ENCODE measurements at places on chromosomes 6 and 20.

- no peak for DNase-seq
Measured at GRCh38 chr6:169967687-169968086, 216.3 kb downstream of the ERMARD start.

DNA sequence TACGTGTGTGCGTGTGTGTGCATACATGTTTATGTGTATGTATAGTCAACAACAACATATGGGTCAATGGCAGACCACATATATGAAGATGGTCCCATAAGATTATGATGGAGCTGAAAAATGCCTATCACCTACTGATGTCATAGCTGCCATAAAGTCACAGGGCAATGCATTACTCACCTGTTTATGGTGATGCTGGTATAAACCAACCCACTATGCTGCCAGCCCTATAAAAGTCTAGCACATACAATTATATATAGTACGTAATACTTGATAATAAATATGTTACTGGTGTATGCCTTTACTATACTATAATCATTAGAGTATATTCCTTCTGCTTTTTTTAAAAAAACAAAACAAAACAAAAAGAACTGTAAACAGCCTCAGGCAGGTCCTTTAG, 148.4 kb upstream of the ARID1B start:
- DNase-seq, result no peak

GRCh38 chr6:137465378-137466009, 28.7 kb downstream of the OLIG3 start:
- no peak for DNase-seq

DNA sequence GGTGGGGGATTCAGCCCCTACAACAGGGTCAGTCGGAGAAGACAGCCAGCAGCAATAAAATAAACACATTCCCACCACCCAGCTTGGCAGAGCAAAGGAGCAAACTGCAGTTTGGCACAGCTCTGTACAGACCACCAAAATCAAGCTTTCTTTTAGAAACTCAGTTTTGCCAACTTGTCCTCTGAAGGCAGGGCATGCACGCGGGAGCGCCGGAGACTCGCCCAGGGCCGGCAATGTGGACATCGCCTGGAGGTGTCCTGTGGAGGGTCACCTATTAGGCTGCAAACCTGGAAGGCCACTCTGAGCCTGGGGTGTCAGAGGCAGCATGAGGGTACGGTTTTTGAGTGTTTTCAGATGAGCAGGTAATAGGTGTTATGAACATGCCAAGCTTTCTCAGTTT, 34.7 kb downstream of the TMEM242 start:
- no peak for DNase-seq

DNA sequence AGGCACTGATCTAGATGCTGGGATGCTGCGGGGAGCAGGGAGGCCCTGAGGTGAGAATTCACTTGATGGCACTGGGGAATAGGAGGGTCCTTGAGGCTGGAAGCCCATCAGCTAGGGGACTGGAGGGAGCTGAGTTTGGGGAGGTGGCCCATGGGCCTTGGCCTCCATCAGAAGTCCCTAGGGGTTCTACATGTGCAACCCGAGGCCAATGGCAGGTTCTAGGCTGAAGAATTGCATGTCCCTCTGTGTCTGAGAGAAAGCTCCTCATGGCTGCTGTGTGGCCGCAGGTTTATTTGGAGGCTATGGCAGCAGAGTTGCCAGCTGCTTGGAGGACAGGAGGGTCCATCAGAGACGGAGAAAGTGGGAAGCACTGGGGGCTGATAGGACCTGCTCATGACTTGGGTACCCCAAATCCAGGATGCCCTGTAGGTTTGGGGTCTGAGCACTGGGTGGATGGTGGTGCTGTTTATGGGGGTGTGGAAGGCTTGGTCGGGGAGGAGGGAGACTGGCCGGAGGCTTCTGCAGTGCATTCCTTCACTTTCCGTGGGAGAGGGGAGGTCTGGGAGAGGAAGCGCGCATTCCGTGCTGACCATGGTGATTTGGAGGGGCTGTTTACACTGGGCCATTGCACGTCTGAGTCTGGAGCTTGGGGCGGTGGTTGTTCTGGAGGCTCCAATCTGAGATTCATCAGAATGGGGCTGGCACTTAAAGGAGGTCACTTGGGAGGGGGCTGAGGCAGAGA, 24.8 kb upstream of the PHACTR3 start:
- no peak for DNase-seq

DNA sequence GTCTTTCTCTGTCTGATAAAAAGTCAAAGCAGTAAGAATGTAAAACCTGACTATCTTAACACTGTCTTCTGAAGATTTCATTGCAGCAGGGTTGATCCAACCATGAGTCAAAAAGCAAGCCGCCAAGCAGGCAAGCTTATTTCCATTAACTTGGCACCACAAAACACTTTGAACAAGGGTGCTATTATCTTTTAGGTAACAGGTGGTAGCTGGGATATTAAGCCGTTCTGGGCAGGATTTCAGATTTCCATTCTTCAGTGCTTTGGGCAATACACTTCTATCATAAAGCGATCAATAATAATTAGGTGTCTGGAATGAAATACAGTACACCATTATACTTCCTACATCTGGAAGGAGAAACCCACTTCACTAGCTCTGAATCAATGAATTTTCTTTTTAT, 181.9 kb downstream of the TBC1D7 start:
- no peak for DNase-seq

- no peak for DNase-seq
Measured at GRCh38 chr6:88089708-88090107, 42.1 kb downstream of the SPACA1 start.

DNA sequence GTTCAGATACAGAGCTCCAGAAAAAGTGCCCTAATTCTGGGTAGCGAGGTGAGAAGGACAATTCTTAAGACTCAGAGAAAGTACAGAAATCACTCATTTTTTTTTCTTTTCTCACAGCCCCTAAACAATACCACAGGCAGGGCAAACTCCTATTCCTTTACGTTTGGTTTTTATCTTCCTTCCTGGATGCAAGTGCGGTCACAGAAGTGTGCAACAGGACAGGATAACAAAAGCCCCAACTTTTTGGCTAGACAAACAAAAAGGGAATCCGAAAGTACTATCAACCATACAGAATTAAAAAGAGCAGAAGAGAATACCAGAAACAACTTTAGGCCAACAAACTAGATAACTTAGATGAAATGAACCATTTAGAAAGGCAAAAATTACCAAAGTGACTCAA, 18.4 kb upstream of the BEND6 start:
- no peak for DNase-seq

GRCh38 chr20:17648791-17649730, 33.0 kb downstream of the RRBP1 start:
- no peak for DNase-seq

DNA sequence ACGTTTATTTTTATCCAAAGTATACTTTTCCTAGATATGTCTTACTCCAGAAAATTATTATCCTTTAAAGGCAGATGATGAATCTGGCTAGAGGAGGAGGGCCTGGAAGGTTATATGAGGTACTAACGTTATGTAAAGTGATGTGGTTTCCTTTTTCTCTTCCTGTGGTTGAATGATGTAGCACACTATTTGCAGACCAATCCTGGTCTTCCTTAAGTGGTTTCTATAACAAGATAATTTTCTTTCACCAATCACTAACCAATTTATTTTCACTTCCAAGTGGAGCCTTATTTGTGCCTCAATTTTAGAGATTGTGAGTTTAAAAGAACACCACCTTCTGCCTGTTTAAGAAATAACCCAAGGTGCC, 154.6 kb upstream of the SOX4 start:
- no peak for DNase-seq

- no peak for DNase-seq
Measured at GRCh38 chr20:59577037-59577808, 27.1 kb upstream of the PHACTR3 start.

DNA sequence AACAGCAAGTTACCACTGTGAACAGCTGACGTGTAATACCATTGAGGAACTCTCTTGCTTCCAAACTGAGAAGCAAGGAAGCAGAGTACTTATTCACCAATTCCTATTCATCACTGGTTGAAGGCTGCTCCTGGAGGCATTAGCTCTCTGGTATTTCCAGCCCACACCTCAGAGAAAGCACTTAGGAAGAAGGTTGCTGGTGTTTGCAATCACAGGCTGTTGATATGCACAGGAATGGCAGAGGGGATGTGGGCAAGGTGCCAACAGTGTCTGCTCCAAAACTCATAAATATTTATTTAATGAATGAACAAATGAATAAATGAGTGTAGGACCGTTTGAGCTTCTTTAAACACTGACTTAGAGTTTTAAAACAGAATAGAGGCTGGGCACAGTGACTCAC, 6.9 kb upstream of the RRBP1 start:
- DNase-seq, result no peak

DNA sequence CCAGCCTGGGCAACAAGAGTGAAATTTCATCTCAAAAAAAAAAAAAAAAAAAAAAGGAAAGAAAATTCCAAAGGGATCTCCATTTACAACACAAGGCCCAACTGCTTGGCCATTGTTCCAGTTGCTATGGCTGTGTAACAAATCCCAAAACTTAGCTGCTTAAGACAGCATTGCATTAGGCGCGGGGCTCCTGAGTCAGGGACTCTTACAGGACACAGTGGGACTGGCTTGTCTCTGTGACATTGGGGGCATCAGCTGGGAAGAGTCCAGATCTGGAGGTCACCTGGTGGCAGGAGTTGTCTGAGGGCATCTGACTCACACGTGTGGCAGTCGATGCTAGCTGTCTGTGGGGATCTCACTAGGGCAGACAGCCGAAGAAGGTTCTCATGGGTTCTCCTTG, 35.6 kb downstream of the TTLL9 start:
- DNase-seq, result no peak

- no peak for DNase-seq
Measured at GRCh38 chr6:45375449-45375848, 2.3 kb downstream of the SUPT3H start.

GRCh38 chr20:3616250-3616649, 46.9 kb downstream of the GFRA4 start:
- no peak for DNase-seq

DNA sequence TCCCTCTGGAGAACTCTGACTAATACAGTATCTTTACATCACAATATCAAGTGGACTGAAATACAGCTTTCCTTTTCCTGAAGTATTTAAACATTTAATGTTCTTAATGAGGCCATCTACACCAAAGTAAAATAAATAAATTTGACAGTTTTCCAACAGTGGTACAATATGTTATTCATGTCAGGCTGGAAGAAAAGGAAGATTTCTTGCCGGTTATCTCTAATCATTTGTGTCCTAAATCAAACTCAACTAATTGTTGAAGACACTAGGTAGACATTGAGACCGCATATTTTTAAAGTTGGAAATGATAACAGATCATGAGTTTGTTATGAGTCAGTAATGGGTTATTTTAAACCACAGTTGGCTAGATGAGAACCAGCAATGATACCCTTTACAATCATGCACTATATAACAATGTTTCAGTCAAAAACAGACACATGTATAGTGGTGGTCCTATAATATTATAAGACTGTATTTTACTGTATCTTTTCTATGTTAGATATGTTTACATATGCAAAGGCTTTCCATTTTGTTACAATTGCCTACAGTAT, 241.6 kb downstream of the LMBRD1 start:
- no peak for DNase-seq

GRCh38 chr20:15603506-15603905, 969.7 kb downstream of the KIF16B start:
- DNase-seq, result no peak

GRCh38 chr6:19013026-19013705, 626.0 kb downstream of the RNF144B start:
- no peak for DNase-seq

- no peak for DNase-seq
Measured at GRCh38 chr6:169849396-169849795, 98.0 kb downstream of the ERMARD start.
